ENCODE measurements at places on chromosomes 4 and X.

DNA sequence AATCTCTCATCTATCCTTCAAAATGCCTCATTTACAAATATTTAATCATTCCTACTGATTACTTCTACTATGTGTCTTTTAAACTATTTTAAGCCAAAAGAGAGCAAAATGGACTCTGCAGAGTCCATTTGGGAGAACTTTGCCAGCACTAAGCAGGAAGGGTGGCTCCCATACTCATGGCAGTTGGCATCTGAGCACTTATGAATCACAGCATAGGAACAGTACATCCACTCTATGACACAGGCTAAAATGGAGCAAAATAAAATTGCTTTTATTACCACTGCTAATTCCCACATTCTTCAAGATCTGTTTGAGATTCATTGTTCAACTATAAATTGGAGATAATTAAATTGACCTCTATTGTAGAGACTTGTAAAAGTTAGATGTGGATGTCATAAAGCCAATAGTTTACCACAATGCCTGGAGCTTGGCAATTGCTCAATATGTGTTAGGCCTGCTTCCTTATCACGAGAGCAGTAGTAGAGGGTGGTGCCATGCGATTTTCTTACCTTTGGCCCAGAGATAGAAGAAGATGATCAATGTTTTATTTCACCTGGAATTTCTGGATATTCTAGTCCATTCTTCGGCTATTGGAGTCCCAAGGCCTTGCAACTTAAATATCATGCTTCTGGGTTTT lies 19.1 kb downstream of the HPGD start:
- peak; percentile 52 for DNase-seq

- DNase-seq = no peak
These were observed 19.4 kb downstream of the MTM1 start for GRCh38 chrX:150587585-150588503.

DNA sequence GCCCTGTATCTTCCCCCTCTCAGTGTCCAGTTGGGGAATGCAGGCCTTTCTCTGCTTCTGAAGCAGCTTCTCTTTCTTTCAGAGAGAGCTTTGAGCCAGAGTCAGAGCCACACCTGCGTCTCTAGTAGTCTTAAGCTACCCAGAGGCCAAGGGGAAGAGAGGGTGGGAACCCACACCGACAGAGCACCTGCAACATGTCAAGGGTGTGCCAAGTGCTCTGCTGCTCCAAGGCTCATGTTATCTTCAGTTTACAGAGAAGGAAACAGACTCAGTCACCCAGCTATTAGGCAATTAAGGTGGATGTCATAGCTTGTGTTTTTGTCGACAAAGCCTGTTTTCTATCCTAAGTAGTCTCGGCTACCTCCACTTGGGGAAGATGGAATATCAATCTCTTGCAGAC lies 22.7 kb upstream of the RNF212 start:
- DNase-seq = no peak

GRCh38 chr4:115923152-115923551 lies 809.7 kb upstream of the NDST4 start:
- DNase-seq = no peak

DNA sequence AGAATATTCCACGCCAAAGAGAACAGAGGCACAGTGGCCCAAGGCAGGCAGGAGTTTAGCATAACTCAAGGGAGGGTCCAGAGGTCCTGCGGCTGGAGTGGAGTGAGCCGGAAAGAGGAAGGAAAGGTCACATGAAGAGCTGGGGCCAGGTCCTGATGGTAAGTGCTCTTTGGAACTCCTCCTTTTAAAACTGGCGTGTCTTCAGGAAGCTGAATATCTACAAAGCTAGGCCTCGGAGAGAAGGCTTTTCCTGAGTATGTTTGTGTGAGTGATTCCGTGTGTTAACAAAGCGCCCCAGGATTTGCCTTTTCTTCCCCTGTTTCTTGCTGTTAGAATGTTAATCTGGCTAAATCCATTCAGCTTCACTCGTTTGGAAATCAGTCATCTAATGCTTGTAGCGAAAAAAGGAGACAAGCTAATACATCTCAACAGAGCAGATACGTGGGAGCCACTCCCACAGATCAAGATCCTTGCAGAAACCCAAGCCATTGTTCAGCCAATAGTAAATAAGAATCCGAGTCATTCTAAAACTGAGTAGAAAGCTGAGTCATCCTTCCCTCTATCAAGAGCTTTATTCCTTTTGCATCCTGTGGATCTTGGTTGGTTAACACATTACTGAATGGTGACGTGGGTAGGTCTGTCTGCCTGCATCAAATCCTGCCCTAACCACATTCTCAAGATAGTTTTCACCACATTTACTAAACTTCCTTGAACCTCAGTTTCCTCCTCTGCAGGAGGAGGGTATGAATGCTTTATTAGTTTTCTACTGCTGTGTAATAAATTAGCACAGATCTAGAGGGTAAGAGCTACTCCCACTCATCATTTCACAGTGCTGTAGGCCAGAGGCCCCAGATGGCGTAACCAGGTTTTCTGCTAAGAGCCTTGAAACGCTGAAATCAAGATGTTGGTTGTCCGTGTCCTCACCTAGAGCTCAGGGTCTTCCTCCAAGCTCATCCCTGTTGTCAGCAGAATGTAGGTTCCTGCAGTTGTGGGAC lies 43.2 kb upstream of the RBM47 start:
- DNase-seq = peak; percentile 98

DNA sequence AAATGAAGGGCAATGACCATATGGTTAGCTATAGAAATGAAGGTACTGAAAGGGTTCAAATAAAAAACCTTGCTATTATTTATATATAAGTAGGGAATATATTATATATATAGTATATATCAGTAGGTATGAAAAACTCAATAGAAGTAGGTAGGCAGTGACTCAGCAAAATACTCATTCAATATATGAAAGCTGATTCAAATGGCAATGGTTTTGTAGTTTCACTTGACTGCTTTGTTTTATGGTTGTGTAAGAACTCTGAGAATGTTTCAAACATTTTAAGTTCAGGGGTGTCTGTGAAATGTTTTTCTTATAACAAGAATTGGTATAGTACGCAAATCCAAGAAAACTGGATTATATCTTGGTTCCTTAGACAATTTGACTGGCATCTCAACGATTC lies 4.1 kb downstream of the ZNF280C start:
- DNase-seq = no peak

DNA sequence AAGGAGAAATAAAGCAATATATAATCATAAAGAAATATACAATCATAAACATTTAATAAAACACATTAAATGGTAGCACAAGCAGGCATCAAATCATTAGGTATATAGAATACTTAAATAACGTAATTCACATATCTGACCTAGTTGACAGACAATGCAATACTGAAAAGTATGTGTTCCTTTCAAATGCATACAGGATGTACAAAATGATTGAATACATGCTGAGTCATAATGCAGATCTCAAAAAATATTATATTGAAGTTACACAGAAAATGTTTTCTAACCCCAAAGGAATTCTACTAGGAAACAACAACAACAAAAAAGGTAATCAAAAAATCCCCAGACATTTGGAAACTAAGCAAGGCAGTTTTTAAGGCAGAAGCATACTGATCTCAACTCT lies 1072.0 kb upstream of the INTU start:
- DNase-seq = no peak

DNA sequence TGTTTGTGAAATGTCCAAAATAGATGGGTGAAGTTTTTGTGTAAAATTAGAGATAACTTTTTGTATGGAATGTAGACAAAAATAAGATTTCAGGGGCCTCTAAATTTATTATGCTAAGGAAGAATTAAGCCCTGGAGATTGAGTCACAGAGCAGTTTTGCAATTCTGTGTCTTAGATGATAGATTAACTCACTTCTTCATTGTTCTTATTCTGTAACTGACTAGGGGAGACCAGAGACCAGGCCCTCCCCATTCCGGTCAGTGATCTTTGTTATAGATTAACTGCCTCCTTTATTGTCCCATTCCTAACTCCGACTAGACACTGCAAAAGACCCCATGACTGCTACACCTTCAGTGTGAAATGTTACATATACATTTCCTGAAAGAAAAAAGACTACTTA lies 238.4 kb upstream of the TAPT1 start:
- DNase-seq = no peak

DNA sequence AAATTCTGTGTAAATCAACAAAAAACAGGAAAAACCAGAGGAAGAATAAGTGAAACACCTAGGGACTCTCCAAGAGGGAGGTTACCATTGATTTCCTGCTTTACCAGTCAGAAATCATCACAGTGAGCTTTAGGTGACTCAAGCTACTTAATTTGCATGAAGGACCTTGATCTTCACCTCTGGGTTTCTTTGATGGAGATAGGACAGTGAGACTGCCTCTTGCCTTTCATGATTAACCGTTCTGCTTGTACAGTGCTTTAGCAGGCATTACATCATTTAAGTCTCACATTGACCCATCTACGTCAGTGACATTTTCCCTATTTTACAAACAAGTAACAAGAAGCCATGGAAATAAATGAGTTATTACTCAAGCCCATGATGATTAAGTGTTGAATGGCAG lies 3.4 kb upstream of the GK start:
- DNase-seq = no peak

DNA sequence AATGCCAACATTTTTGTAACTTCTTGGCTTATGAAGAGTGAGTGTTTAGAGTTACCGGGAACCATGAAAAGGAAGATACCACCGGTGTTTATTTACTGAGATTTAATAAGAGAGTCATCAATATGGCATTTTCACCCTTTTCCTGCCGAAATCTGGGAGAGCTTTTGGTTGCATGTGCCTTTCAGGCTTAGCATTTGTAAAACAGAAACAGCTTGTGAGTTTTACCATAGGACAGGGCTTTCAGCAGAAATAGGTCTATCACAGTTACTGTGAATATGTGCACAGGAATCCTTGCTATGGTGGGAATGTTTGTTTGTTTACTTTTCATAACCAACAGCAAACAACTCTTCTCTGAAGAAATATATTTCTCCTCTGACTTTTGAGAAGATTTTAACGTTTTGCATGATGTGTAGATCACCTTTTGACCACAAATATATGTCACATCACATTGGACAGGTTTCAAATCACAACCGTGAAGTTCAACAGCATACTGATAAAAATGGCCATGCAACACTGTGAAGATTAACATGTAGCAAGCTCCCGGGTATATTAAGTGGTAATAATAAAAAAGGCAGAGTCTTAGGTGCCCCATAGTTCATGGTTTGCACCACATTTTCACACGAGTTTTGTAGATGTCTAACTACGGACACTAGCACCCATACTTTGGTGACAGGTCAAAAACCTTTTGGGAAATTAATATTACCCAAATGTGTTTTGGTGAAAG lies 21.3 kb downstream of the ARHGAP24 start:
- DNase-seq = no peak

GRCh38 chrX:23332888-23333821 lies 1.5 kb upstream of the PTCHD1 start:
- no peak for DNase-seq

GRCh38 chr4:183370786-183371185 lies 48.6 kb upstream of the CLDN24 start:
- DNase-seq = no peak

- no peak for DNase-seq
These were observed 97.6 kb downstream of the FAM193A start for GRCh38 chr4:2634014-2634413.

DNA sequence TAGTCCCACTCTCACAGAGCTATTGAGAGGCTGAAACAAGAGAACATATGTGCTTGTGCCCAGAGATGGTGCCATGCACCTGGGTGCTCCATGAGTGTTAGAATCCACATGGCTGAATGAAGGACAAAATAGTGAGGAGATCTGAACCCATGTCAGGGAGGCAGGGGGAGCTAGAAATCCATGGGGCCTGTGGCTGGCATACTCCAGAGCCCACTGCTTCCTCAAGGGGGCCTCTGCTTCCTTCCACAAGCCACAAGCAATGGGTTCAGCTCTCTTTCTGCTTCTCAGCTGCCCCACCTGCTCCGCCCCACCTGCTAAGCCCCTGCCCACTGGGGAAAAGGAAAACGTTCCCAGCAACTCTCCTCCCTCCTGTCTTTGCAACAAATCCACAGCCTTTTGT lies 46.1 kb downstream of the PJA1 start:
- DNase-seq = no peak

DNA sequence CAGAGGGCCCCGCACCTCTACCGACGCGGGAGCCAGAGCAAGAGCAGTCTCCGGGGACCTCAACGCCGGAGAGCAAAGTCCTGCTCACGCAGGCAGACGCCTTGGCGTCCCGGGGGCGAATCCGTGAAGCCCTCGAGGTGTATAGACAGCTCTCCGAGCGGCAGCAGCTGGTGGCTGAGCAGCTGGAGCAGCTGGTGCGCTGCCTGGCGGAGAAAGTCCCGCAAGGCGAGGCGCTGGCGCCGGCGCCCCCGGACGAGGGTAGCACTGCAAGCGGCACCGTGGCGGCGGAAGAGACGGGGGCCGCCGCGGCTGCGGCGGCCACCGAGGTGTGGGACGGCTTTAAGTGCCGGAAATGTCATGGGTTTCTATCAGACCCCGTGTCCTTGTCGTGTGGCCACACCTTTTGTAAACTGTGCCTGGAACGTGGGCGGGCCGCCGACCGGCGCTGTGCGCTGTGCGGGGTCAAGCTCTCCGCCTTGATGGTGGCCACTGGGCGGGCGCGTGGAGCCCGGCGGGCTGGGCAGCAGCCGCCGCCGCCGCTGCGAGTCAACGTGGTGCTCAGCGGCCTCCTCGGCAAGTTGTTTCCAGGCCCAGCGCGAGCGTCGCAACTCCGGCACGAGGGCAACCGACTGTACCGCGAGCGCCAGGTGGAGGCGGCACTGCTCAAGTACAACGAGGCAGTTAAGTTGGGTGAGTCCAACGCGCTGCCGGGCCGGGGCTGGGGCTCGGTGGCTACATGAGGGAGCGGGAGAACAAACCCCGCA lies 672 bp downstream of the LONRF3 start:
- DNase-seq = no peak

GRCh38 chr4:174444390-174444789 lies 77.9 kb downstream of the HPGD start:
- DNase-seq = no peak

GRCh38 chr4:53194727-53195126 lies 171.1 kb downstream of the SCFD2 start:
- DNase-seq = no peak

GRCh38 chr4:121050300-121050699 lies 22.0 kb downstream of the NDNF start:
- DNase-seq = no peak

DNA sequence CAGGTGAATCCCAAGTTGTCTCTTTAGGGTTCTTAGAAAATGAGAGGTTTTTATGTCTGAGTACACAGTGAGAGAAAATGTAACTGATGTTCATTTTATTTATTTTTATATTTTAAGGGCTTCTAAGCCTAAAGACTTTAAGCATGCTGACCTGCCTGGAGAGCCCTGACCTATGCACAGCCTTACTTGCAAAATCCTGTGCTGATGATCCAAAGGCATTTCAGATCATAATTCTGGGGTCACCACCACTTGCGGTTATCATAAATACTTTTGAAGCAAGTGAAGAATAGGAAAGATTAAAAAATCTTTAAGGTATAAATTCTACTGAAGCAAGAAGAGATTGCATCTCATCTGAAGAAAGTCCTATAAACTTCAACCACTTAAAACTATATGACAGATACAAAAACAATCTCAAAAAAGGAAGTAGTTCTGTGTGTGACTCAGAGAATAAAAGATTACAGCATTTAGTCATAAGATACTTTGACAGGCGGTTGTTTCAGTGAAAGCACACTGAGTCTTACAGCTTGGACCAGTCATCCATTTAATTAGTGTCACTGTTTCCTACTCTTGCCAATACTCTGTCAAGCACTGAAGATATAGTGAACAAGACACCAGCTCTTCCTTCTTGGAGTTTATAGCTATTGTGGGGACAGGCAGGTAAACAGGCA lies 245.2 kb upstream of the DIPK2B start:
- peak; percentile 89 for DNase-seq
